ENCODE measurements at places on chromosomes 11 and 22. TPM values are rescaled to one million over a fixed set of nuclear protein-coding genes. Genes with fewer than 3 reads are reported as not detected.

Gene OR51B5
- polyA plus RNA-seq, result not detected

DNA sequence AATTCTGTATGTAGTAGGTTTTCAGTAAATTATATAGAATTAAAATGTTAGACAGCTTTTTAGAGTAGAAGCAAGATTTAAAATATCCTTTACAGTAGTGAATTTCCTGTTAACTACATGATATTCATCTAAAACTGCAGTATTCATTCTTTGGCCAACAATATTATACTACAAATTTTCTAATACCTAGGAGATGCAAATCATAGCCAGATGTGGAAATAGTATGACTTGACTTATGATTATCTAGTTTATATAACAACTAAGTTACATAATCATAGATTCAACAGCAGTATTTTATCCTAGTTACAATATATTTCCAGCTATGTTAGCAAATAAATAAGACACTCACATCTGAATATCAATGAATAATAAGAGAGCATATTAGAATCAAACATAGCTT, 163.2 kb downstream of the MSANTD4 start:
- DNase-seq, result no peak

DNA sequence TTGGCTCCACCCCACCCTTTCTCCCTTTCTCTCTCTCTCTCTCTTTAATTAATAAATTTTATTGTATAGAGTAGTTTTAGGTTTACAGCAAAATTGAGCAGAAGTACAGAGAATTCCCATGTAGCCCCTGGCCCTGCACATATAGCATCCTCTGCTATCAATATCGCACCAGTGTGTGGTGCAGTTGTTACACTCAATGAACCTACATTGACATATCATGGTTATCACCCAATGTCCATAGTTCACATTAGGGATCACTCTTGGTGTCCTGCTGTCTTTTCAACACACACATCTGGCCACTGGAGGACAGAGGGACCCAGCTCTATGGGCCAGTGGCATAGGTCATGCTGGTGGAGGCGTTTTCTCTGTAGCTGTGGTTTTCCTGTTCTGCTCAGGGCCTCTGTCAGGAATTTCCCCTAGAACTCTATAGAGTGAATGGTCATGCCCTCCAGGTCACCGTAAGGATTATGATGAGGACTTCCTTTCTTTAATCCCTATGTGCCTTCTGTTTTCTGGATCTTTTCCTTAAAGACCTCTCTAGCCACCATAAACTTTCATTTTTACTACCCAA, 98.2 kb upstream of the NAV2 start:
- DNase-seq, result no peak

DNA sequence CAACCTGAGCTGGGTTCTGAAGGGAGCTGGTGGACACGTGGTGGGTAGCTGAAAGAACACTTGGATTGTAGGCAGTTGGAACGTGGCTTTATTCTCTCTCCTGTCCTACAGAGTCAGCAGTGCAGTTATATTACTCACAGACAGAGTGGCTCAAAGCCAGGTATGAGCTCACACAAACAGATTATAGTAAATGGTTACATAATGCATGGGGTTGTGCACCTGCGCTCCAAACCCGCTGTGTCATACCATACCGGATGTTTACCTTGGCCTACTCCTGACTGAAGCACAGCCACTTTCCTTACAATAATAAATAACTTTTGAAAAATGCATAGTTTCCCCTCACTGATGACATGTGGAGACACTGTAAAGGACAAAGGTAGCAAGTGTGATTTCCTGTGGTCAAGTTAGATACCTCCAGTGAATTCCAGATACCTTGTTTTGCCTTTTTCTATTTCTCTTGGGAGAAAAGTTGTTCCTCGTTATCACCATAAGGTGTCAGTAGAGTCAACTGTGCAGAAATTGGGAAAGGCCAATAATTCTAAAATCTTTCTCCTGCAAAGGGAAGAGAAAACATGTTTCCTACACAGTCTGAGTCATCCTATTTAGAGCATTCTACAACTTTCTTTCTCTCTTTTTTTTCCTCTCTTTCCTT, 13.5 kb downstream of the MS4A6A start:
- peak; percentile 64 for DNase-seq

GRCh38 chr22:30286813-30287647, 2.3 kb downstream of the CASTOR1 start:
- DNase-seq, result no peak

GRCh38 chr11:100632941-100633452, 54.1 kb upstream of the ARHGAP42 start:
- DNase-seq, result no peak

DNA sequence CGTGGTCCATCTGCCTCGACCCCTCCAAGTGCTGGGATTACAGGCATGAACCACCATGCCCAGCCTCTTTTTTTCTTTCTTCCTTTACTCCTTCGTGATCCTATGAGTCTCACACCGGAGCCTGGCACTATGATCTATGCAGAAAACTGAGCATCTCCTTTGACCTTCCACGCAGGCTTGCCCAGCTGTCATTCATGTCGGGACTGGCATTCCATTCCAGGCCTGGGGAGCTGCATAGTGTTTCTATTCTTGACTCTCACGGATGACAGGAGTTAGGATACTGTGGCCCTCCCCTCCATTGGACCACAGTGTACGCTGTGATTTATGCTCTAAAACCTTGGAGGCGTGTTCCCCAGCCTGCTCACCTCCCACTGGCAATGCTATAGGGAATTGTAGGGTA, 611.8 kb downstream of the BRD1 start:
- DNase-seq, result no peak

GRCh38 chr11:110712659-110713448, 617 bp upstream of the ARHGAP20 start:
- peak; percentile 28 for DNase-seq

- no peak for DNase-seq
Measured at GRCh38 chr22:49632199-49633009, 195.3 kb downstream of the BRD1 start.

Gene OVOL1
- polyA plus RNA-seq, result 0.36 TPM

DNA sequence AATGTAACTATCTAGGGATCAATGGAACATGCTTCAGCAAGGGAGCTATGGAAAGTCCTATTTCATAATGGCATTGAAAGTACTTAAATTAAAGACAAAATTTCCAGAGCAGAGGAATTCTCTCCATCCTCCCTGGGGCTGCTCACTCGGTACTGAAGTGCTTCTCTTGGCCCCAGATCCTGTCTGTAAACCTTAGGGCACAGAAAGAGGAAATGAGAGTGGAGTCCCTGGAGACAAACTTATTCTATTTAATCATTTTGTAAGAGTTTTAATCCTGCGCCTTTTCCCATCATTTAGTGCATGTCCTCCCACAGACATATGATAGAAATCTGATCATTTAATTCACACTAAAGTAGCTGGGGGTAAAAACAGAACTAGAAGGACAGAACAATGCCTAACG, 20.9 kb upstream of the PAMR1 start:
- no peak for DNase-seq

GRCh38 chr11:124753205-124753604, 1.1 kb upstream of the VSIG2 start:
- DNase-seq, result no peak

DNA sequence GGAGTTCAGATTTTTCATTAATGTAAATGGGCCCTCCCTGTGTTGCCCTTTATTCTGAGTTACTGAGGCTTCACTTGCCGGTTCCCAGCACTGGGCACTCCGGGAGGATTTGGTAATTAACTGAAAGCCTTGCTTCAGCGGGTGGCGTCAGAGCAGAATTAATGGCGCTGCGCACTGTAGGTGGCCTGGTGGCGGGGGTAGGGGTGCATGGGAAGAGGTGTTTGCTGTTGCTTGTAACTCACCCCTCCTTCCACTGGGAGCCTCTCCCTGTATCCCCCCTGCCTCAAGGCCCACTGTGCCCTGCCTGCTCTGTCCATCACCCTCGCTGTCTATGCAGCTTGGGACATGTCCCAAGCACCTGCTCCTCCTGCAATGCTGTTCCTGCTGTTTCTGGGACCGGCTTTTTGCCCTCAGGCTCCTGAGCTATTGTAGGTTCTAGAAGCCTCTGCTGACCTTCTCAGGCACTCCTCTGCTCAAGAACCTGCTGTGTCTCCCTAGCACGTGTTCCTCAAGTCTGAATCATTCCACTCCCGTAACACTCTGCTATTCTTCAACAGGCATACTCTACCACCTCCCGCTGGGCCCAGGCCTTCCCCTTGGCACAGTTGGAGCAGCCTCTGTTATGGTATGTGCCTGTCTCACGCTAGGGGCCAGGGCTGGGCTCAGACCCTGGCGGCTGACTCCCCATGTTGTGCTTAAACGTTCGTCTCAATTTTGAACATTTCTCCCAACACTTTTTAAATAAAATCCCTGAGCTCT, 24.4 kb downstream of the ARHGAP8 start:
- DNase-seq, result no peak

Gene GNG3
- polyA plus RNA-seq, result 0.06 TPM

DNA sequence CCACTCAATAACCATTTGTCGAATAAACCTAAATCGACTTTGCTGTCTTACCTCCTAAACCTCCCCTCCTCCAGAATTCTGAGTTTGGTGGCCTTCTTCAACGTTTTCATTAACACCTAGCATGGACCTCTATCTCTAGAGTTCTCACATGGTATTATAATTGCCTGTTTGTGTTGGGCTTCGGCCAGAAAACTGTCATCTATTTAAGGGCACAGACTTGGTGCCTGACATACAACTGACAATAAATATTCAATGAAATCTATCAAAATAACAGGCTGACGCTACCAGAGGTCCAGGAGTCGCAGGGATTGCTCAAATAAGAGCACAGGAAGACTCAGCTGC, 687 bp downstream of the ALKBH8 start:
- DNase-seq, result peak; percentile 10

- no peak for DNase-seq
Measured at GRCh38 chr11:114353443-114353842, 46.9 kb downstream of the C11orf71 start.

- DNase-seq, result no peak
Measured at GRCh38 chr11:134503596-134503995, 91.6 kb upstream of the B3GAT1 start.

Gene GPHA2
- polyA plus RNA-seq, result 0.27 TPM
